NCI-H460 (cell line): ENCODE measurements at places on chromosomes 12 and 14. TPM values are rescaled to one million over a fixed set of nuclear protein-coding genes. Genes with fewer than 3 reads are reported as not detected.

GRCh38 chr12:90899456-90900182, 55.4 kb downstream of the CCER1 start:
- no peak for DNase-seq

GRCh38 chr12:53532524-53533445, 25.5 kb upstream of the NPFF start:
- DNase-seq: no peak

DNA sequence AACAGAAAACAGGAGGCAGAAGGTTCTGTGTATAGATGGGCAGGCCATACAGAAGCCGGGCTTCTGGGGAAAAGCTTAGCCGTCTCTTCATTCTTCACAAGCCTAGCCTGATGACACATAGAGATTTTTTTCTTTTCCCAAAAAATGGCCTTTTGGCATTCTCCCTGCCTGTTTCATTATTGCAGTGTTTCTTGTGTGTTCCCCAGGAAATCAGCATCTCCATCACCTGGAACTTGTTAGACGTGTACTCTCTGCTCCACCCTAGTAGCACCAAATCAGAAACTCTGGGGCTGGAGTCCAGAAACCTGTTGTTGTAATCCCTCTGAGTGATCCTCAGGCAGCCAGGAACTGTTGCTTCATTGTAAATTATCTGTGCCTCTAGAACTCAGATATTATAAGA, 388.1 kb downstream of the CCDC91 start:
- DNase-seq: no peak

DNA sequence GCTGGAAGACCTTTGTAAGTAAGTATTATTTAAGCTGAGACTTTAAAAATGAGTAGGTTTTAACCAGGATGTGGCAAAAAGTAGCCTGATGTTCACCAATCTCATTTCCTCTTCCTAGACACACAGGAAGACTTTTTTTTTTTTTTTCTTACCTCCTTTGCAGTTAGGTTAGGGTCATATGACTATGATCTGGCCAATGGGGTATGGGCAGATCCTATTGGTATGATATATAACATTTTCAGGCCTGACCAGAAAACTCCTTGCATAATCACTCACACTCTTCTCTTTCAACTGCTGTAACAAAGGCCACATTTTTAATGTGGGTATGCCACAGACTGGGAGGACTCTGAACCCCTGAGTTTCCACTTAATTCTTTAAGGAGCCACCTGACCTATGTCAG, 2.7 kb upstream of the RPS6KA5 start:
- no peak for DNase-seq

DNA sequence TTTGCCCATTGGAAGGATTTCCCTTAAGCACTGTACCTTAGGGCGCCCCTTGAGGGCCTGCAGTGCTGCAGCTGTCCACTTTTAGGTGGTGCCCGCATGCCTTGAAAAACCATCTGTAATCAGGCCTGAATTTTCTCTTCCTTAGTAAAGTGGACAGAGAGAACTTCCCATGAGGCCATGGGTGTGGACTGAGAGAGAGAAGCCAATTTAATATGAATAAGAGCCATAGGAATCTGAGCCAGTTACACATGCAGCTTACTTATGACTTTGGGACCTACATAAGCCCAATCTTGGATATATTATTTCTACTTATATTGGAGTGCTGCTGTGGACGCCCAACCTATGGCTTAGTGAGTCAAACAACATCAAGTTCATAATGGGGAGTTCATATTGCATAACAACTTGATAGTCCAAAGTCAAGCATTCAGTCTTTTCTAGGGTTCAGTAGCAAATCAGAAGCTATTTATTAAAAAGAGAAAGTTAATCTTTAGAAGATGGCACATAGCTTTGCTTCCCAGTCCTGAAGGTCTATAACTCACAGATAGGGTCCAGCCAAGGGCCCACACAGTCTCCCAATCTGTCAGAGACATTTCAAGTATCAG, 11.1 kb upstream of the ETV6 start:
- no peak for DNase-seq

DNA sequence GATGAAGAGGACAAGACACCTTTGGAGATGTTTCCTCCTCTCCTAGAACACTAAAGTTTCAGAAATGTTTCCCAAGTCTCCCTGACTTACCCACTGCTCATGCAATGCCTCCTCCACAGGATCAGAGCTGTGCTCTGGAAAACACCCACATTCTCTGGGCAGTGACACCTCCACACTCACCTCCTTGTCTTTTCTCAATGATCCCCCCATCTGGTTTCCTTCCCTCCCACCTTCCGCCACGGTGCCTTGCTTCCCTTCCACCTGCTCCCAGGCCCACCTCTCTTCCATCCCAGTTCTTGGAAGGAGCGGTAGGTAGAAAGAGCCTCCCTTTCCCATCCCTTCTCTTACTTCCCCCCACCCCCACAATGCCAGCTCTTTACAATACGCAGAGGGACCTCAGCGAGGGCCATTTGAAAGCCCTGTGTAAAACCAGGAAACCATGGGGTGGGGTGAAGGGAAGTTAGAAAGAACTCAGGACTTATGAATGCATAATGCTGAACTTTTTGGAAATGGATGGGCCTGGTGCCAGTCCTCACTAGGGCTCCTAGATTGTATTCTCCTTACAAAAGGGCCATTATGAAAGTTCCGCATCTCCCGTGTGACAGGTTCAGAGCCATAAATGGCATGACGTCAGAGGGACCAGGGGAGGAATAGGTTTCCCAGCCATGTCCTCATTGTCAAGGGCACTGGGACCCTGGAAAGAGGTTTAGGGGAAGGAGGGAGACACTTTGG, 12.8 kb downstream of the FBLN5 start:
- DNase-seq: no peak

DNA sequence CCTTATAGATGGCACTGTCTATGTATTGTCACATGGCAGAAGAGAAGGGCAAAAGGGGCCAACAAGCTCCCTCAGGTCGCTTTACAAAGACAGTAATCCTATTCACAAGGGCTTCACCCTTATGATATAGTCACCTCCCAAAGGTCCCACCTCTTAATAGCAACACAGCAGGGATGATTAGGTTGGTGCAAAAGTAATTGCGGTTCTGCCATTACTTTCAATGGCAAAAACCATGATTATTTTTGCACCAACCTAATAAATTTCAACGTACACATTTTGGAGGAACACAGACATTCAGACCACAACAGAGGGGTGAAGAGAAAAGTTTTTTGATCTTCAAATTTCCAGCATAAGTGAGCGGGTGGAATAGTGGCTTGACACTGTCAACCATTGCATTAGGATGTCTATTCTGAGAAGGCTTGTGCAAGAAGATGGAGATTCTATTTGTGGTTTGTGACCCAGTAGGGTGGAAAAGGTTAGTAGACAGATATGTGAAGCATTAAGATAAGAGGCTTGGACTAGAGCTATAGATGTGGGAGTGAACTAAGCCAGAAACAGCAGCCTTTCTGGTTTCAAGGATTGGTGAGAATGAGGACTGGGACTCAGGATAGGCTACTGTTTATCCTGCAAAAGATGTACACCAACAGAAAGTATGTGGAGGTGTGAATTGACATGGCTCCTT, 75.5 kb upstream of the CPSF6 start:
- DNase-seq: no peak

DNA sequence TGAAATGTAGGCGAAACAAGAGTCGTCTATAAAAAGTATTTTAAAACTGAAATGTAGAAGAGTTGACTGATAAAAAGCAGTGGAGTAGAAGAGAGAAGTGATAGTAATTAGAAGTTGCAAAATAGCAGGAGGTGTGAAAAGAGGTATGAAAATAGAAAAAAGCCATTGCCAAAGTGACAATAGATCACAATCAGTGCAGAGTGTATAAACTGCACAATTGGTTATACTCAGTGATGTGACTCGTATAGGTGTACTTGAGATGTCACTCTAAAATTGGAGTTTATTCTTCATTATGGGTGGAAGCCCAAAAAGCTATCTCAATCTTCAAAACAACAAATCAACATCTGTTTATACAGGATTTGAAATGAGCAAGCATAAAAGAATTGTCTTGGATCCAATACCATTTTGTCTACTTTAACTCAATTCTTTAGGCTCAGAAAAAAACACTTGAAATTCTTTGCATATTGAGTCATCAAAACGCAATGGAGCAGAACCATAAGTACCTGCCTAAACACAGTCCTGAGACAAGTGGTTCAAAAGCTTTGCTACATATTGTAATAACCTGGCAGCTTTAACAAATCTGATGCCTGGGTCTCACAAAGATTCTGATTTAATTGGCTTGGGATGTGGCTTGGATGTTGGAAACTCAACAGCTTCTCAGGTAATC, 8.8 kb downstream of the IKBIP start:
- no peak for DNase-seq

DNA sequence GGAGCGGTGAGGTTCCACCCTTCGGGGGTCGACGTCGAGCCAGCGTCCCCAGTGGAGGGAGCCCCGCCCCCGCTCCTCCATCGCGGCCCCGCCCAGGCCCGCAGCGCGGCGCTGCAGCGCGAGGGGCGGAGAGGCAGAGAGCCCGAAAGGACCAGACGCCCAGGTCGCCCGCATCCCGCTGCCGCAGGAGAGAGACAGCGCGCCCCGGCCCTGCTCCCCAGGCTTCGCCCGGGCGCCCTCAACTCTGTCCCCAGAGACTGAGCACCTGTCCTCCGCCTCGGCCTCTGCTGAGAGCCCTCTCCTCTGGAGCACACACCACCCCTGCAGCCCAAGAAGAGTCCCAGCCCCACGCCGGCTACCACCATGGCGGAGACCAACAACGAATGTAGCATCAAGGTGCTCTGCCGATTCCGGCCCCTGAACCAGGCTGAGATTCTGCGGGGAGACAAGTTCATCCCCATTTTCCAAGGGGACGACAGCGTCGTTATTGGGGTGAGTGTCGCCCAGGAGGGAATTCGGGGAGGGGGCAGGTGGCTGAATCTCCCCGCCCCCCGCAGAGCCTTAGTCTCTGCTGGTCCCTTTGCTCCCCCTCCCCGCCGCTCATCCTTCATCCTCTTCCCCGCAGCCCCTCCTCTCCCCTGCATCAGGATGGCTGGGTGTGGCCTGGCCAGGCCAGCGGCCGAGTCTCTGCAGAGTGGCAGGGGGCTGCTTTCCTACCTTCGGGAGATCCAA, at the start of gene KIF5A:
Gene KIF5A, plus strand, starts transcription at position 136 of the 732 bp plus-strand sequence. Its CDS starts 228 bp downstream, at position 364.
- no peak for DNase-seq

- DNase-seq: no peak
Measured at GRCh38 chr12:109264943-109265650, 44.0 kb downstream of the FOXN4 start.

- peak; percentile 60 for DNase-seq
Measured at GRCh38 chr12:106113824-106114446, 24.8 kb downstream of the NUAK1 start.

DNA sequence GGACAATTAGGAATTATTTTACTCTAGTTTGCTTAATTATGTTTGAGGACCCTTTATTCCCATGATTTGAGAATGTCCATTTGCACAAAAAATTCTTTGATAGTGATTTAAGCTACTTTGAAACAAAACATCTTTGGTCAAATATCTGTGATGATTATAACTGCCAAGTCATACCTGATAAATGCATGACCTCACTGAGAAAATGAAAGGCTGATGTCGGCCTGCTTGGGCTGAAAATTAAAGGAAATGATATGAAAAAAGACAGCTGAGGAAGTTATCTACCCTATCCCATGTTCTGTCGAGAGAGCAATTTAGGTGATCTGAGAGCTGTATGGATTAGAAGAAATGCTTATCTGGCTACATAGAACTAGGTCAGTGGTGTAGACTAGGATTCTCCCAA, 43.6 kb downstream of the ATL1 start:
- no peak for DNase-seq

DNA sequence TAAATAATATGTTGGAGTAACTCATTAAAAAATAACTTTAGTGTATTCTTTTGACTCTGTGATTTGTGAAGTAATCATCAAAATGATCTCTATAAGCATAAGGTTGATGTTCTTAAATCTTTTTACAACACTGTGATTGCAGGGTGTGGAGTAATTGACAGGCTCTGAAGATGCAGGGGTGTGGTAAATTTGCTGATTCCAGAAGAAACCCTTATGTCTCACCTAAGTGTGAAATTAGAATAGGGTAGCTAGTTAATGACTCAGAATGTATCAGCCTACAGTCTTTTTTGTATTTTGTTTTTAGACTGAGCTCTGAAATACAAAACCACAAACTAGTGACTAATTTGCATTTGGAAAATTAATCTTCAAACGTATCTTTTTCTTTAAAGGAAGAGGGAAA, 5.9 kb downstream of the PRPF39 start:
- DNase-seq: peak; percentile 74

- DNase-seq: no peak
Measured at GRCh38 chr14:104657101-104657524, 32.3 kb upstream of the INF2 start.

- DNase-seq: no peak
Measured at GRCh38 chr14:96926001-96926400, 128.8 kb downstream of the VRK1 start.

GRCh38 chr12:109253913-109254544, 55.1 kb downstream of the FOXN4 start:
- no peak for DNase-seq

DNA sequence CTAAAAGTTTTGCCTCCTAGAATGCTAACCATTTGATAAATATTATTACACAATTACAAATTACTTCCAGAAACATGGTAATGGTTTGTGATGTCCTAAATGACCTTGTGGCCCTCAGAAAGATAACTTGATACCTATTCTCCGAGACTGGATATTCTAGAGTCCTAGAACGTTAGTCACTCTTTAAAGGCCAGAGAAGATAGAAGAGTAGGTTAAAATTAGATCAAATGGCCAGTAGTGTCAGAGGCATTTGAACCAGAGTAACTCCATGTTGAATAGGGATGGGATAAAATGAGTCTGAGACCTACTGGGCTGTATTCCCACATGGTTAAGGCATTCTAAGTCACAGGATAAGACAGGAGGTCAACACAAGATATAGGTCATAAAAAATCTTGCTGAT, 96.6 kb upstream of the ADAMTS20 start:
- DNase-seq: no peak

GRCh38 chr14:71113376-71113775, 206.1 kb downstream of the PCNX1 start:
- no peak for DNase-seq

DNA sequence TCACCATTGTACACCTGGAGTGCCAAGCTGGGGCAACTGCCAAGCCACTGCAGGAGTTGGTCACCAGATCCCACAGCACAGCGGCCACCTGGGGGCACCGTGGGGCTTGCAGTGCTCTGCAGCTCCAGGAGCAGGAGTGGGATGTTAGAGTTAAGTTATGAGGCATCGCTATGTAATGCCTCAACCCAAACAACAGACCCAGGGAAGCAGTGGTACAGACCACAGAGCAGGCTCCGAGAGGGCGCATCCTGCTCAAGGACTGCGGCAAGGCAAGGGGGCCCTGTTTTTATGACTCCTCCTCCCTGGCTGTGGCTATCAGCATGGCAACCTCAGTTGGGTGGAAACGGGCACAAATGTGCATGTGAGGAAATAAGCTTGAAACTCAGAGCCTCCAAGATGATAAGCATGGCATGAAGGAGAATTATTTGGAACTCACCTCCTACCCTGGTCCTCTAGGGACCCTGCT, 63.1 kb downstream of the ARL6IP4 start:
- DNase-seq: peak; percentile 45

GRCh38 chr12:40622246-40622838, 69.9 kb upstream of the CNTN1 start:
- DNase-seq: peak; percentile 67

The HCAR1 gene
- 0.05 TPM in 1 of 2 replicates, not detected in the other for total RNA-seq

The HOXC12 gene
- not detected in 2 replicates for total RNA-seq

The OTX2 gene
- not detected in 2 replicates for total RNA-seq

The DPF3 gene
- total RNA-seq: not detected in 2 replicates

The A2M gene
- total RNA-seq: not detected in 2 replicates

The PTPRO gene
- not detected in 2 replicates for total RNA-seq

The BCL11B gene
- total RNA-seq: 0.14 TPM in 1 of 2 replicates, not detected in the other

The MEG3 gene
- 0.69 TPM in 1 of 2 replicates, not detected in the other for total RNA-seq
